ENCODE measurements at places on chromosomes 12 and 14.
A peak's percentile ranks its signal among the peaks of the same experiment; 100 is the strongest.

DNA sequence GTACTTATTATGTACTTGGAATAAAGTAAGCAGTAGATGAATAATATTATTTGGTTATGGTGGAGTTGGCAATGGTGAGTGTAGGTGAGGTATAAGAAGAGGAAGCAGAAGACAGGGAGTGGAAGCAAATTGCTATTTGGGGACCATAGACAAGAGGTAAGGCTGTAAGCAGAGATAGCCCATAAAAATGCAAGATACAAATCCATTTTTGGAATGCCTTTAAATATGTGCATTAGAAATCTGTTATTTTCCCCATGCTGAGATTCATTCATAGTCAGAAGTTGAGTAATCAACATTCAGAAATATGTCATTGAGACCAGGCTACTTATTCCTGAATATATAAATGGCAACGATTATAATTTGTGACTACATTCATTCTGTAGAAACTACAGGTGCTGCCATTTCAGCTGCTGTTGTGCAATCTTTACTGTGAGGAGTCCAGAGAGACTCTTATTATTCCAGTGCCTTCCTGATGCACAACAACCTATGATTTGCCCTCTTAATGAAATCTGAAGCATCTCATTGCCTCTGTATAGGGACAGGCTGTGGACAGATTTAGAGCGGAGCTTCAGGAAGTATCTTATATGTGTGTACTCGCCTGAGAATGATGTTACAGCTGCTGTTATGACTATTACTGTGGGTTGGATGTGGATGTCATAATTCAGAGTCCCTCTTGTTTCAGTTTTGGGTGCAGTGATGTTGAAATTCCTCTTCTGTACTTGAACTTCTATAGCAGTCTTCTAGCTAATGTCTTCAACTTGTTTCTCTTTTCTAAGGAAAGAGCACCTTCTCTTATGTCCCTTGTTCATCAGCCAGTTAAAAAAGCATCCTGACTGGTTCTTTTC, 173.8 kb downstream of the NAV3 start:
- DNase-seq: no peak

DNA sequence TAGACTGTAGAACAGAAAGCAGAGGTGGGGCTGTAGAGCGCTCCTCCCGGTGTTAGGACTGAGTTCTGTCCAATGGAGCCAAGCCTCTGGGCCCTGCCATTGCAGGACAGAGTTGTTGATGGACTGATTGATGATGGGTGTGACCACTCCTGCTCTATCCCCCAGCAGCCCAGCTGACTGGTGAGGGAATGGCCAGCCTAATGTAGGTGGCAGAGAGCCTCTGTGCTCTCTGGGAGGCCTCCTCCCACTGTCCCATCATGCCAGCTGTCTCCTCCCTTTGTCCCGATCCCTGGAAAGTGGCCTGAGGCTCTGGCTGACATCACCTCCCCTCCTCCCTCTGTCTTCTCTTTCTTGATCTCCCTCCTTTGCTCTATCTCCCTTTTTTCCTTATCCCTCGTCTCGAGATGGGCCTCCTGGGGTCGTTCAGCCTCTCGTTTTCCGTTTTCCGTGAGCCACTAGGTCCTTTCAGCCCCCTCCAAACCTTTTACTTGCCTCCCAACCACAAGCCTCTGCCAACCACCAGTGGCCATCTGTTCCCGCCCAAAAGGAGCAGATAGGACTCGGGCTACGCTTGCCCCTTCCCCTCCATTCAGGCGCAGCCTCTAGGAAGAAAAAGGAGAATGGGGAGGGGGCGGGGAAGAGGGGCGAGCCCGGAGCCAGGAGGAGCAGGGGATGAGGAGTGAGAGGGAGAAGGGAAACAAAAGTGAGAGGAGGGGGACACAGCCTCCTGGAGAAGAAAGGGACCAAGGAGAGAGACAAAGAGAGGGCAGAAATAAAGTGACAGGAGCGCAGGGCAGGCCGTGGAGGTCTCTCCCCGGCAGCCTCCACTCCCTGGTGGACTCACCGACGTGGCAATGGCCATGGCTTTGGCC, 572 bp downstream of the EFS start:
- DNase-seq: peak; percentile 77

- no peak for DNase-seq
Measured at GRCh38 chr14:90139199-90139598, 77.4 kb downstream of the KCNK13 start.

GRCh38 chr12:54616933-54617680, 17.6 kb downstream of the LACRT start:
- no peak for DNase-seq

GRCh38 chr12:105854071-105854470, 284.7 kb downstream of the NUAK1 start:
- no peak for DNase-seq

- no peak for DNase-seq
Measured at GRCh38 chr12:94994312-94994711, 9.2 kb downstream of the NDUFA12 start.

DNA sequence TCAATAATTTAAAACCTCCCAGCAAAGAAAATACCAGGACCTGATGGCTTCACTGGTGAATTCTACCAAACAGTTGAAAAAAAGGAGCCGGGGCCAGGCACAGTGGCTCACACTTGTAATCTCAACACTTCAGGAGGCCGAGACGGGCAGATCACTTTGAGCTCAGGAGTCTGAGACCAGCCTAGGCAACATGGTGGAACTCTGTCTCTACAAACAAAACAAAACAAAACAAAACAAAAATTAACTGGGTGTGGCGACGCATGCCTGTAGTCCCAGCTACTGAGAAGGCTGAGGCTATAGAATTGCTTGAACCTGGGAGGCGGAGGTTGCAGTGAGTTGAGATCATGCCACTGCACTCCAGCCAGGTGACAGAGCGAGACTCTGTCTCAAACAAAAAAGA, 13.7 kb upstream of the TROAP start:
- no peak for DNase-seq

DNA sequence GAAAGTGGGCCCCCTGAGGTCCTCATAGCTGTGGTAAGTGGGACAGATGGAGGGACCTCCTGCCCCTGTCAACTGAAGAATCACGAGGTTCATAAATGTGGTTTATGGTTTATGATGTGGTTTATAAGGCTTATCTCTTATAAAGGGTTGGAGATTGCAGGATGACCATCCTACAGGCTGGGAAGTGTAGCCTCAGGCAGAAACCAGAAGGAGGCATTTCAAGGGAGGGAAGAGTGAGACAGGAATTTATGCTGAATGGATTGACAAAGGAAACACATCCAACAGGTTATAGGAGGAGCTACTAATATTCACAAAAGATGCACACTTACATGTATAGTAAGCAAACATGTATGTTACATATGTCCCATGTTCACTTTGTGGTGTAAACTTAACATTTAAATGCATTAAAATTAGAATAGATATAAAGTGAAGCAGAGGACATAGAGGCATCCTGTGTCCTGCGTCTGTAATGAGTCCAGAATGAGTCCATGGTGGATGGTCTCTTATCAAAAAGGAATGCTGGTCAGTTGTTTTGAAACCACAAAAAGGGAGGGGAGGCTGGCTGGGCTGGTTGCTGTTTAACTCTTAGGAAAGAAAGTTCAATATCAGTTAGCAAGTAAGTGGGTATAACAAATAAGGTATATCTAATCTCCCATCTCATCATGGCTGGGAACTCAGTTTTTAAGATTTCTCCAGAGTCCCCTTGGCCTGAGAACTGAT, 149.0 kb upstream of the RMST start:
- DNase-seq: no peak

GRCh38 chr12:107490010-107490409, 195.6 kb upstream of the PWP1 start:
- DNase-seq: no peak

- no peak for DNase-seq
Measured at GRCh38 chr14:31745741-31746140, 184.5 kb downstream of the NUBPL start.

DNA sequence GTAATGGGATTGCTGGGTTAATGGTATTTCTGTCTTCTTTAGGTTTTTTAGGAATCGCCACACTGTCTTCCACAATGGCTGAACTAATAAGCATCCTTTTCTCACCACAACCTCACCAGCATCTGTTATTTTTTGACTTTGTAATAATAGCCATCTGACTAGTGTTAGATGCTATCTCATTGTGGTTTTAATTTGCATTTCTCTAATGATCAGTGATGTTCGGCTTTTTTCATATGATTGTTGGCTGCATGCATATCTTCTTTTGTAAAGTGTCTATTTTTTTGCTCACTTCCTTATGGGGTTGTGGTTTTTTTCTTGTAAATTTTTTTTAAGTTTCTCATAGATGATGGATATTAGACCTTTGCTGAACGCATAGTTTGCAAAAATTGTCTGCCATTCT, 377.9 kb downstream of the GALC start:
- DNase-seq: no peak

All from hippocampal formation (tissue), 2 donors.